CD4-positive, alpha-beta T cell treated with Interleukin-17A for 1 hour (primary cell): ENCODE measurements at places on chromosomes 2 and 18.

DNA sequence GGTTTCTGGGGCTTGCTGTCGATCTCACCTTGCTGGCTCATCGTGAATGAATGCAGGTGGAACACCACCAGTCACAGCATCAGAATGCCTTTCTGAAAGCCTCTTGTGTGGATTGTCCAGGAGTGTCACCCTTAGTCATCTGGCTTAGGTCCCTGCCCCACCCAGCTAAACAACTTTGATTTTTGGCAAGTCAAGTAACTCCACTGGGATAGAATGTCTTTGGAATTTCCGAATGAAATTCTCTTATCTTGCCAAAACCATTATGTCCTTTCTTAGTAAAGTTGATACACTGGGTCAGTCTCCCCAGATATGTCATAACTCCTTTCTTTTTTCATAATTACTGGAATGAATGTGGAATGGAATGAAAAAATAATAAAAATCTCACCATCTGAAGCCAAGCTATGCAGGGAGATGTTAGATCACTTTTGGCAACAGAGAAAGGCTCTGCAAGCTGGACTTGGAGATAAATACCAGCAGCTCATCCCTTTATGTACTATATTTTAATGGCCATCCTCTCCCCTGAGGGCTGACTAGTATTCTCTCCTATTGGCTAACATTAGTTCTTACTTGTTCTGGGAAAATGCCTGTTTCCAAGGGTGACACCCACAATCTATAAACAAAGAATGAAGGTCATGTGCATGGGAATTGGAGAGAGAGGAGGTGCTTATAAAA, 35.4 kb downstream of the INSIG2 start:
- no peak for DNase-seq

- DNase-seq: no peak
These were observed 42.2 kb upstream of the IL1RL1 start for GRCh38 chr2:102269200-102269524.

- no peak for DNase-seq
These were observed 130.8 kb downstream of the FOXI3 start for GRCh38 chr2:88321449-88322248.

GRCh38 chr2:132482821-132483220, 66.2 kb downstream of the GPR39 start:
- DNase-seq: no peak

GRCh38 chr2:10079266-10079869, 843 bp downstream of the CYS1 start:
- DNase-seq: peak; percentile 13

GRCh38 chr2:3290655-3291054, 87.0 kb downstream of the EIPR1 start:
- DNase-seq: no peak

GRCh38 chr2:173001664-173002604, 73.7 kb upstream of the MAP3K20 start:
- DNase-seq: no peak

DNA sequence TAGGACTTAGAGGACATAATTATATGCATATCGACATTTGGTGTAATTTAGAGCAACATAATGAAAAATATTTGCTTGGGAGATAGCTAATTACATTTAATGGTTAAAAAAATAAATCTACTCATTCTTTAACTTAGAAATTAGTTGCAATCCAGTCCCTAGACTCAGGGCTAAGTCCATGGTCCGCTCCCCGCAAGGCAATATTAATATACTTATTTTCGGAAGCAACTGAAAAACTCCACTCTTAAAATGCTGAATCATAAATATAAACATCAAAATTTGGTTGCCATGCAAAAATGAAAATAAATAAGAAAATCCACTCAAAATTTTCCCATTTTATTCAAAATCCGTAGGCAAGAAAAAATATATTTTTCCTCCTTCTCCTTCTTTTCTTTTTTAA, 99.7 kb upstream of the CD302 start:
- no peak for DNase-seq

DNA sequence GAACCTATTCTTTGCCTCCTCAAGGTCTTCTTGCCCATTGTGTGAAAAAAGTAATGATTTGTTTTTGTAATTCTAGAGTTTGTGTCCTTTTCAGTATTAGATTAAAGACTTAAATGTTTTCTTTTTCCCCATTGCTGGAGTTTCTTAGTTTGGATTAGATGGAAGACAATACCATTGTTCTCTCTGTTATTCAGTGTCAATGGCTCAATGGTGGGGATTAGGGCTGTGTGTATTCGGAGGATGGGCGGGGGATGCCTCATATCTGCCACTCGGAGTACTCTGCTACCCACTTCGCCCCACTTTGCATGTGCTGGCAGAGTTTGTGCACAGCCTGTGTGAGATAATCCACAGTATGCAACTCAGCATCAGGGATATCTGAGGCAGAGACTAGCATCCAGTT, 90.1 kb downstream of the KLHL29 start:
- DNase-seq: no peak

DNA sequence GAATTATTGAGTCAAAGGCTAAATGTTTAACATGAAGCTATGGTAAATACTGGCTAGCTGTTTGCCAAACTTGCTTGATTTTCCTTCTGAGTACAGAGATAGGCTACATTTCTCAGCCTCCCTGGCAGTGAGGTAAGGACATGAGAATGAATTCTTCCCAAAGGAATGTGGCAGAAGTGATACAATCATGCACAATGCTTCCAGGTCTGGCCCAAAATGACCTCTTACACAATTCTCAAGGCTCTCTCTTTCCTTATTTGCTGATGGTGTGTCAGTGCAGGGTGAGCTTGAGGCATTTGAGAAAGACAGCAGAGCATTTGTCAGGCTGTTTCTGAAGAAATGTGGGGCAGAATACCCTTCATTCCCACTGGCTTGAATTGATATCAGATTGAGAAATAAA, 95.6 kb upstream of the NABP1 start:
- no peak for DNase-seq

- DNase-seq: peak; percentile 26
These were observed 3.6 kb downstream of the B3GNT2 start for GRCh38 chr2:62199392-62200125.

- DNase-seq: no peak
These were observed 59.1 kb downstream of the FRZB start for GRCh38 chr2:182807319-182807718.

DNA sequence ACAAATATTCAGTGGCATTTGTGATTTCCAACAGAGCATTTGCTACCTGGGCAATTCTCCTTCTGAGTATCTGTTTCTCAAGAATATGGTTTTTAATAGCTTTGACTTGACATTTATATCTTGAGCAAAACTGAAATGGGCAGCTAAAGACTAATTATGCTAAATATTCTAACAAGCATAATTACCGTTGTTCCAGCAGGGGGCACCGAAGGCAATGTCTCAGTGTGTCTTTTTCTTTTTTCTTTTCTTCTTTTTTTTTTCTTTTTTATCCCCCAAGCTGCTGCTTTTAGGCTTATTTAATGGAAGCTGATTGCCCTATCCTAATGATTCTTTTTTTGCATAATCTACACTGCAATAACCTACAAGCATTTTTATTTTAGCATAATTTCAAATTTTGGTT, 138.9 kb upstream of the NABP1 start:
- peak; percentile 7 for DNase-seq

GRCh38 chr2:130864830-130865800, 28.4 kb downstream of the ARHGEF4 start:
- no peak for DNase-seq

- DNase-seq: no peak
These were observed 377.5 kb downstream of the ZNF521 start for GRCh38 chr18:24974431-24974830.

DNA sequence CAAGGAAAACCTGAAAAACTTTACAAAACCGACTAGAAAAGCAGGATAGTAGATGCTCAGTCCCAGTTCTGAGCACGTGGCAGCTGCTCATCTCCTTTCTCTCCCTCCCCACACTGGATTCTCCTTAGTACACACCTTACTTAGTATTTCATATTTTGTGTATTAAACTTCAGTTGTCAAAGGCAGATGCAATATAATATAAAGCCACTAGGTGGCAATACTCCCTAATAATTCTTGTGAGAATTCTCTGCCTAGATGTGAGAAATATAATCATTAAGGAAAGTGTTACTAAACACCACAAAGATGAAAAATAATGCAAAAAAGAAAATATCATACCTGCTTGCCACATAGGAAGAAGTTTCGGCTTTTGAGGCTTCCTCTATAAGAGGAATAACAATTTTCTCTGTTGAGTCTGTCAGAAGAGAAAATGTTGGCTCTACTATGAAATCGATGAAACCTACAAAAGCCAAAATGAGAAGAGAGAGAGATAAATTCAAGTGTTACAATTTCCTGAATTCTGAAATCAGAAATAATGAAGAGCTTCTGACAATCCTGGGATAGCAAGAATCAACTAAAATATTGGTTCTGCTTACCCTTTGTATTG, 200.6 kb downstream of the PPP1R1C start:
- peak; percentile 39 for DNase-seq

GRCh38 chr18:61545281-61546245, 212.3 kb downstream of the CDH20 start:
- no peak for DNase-seq

- no peak for DNase-seq
These were observed 36.8 kb downstream of the KCNIP3 start for GRCh38 chr2:95333888-95334338.

DNA sequence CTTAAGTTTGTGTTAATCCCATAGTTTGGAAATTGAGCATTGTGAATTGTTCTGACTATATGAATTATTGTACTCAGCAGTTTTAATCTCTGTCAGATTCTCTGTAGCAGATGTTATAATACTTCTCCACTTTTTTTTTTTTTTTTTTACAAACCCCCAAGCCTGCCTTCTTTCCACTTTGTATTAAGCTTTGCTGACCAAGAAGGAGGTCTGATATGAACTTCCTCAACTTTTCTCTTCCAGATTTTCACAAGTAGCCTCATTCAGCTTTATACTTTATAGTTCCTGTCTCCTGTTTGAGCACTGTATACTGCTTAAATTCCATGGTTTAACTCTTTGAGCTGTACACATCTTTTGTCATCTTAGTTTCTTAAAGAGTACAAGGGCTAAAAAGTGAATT, 105.0 kb downstream of the HAUS1 start:
- DNase-seq: no peak

- DNase-seq: no peak
These were observed 230.5 kb downstream of the PMAIP1 start for GRCh38 chr18:60130284-60130683.

DNA sequence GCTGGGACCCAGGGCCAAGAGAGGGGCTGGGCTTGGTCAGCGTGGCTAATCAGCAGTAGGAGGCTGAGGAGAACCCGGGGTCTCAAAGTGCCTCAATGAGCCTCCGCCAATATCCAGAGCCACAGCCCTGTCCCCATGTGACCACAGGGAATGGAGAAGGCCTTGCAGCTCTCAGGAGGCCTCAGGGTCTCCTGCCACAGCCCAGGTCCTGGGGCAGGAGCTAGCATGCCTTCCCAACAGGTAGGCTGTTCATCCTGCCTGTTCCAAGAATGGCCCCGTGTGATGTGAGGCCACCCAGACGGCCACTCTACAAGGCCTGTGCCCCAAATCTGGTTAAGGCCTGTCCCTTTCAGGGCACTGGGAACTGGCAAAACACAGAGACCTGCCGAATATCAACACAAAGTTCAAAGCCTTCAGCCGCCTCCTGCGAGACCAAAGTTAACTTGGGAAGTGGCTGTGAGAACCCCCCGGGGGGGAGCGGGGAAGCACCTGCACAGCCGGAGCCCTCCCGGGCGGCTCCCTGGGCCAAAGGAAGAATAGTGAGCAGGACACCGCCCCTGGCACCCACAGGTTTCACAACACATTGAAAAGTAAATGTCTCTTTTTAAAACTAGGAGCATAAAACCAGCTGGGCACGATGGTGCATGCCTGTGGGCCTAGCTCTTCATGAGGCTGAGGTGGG, 4.5 kb upstream of the LIMS2 start:
- DNase-seq: no peak

- DNase-seq: peak; percentile 70
These were observed 617 bp downstream of the CCDC142 start for GRCh38 chr2:74481961-74482800.

DNA sequence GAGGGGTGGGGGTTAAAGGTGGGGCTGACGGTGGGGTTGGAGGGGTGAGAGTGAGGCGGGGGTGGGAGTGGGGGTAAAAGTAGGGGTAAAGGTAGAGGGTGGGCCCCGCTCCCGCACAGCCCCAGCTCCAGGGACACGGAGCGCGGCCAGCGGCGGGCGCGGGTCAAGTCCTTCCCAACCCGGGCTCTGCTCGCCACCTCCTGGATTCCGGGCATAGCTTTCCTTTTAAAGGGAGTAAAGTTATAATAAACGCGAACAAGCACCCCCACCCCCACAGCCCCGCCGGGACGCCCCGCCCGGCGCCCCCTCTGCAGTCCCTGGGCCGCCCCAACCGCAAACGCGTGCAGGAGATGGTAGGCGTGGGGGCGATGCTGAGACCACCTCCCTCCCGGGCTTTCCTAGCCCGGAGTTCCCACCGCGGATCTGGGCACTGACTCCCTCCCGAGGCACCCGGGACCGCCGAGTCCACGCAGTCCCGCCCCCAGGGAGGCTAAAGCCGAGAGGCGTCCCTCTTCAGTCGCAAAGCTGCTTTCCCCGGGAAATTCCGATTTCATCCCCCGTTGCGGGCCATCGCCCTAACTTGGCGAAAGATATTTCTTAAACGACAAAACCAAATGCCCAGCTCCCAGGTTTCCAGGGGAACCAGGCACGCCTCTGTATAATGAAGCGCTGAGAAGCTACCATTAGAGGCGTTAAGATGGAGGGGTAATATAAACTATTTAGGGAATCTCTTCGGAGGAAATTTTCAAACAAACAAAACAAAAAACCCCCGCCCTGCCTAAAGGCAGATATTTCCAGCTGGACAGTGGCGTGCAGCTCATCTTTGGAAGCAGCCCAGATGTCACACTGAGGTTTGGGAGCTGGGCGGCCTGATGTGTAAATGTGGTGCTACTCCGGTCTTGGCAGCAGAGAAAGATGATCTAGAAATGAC, at the start of gene LIMS2:
LIMS2 (minus strand) TSS at position 200 of the 931 bp plus-strand sequence. CDS start 506 bp downstream, outside the sequence.
- no peak for DNase-seq

GRCh38 chr2:198498048-198498447, 693.7 kb downstream of the PLCL1 start:
- no peak for DNase-seq

GRCh38 chr18:61820882-61821281, 71.9 kb downstream of the RNF152 start:
- no peak for DNase-seq

GRCh38 chr18:59249199-59249774, 24.0 kb downstream of the RAX start:
- DNase-seq: peak; percentile 17

GRCh38 chr2:105738658-105739241, 6.0 kb upstream of the NCK2 start:
- peak; percentile 62 for DNase-seq

GRCh38 chr2:128645631-128646030, 327.0 kb upstream of the HS6ST1 start:
- DNase-seq: no peak
